Fibroblast of the conjunctiva (primary cell): ENCODE measurements at places on chromosomes 1 and 21.

GRCh38 chr1:6037338-6037762 is 8.3 kb upstream of the KCNAB2 start:
- DNase-seq = no peak

DNA sequence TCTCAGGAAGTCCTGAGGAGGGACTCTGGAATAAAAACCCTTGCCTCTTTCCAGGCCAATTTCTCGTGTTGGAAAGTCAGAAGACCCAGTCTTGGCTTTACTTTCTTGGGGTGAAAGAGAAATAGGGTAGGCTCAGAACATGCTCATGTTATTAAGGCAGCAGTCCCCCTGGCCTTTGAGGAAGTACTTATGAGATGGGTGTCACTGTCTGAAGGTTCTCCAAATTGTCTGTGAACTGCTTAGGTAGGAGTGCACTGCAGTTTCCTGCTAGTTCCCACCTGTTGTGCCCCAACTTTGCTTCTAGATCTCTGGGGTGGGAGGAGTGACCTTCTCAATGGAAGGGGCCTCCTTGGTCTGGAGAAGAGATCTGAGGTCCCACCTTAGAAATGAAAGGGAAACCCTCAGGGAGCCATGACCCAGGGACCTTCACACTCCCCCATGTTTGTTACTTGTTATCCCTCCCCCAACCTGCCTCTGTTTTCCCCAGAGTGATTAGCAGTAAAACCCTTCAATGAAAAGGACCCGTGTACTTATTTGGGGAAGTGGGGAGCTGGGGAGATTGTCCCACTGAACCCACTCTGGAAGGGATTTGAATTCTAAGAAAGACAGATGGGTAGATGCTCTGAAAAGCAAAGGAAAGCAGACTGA is 5.7 kb downstream of the ZNF691 start:
- no peak for DNase-seq

- no peak for DNase-seq
These were observed 259.1 kb downstream of the DSCAM start for GRCh38 chr21:40587736-40588346.

GRCh38 chr1:230891413-230891812 is 23.1 kb upstream of the C1orf198 start:
- no peak for DNase-seq

- DNase-seq = no peak
These were observed 23.0 kb downstream of the DPH5 start for GRCh38 chr1:101002551-101002950.

DNA sequence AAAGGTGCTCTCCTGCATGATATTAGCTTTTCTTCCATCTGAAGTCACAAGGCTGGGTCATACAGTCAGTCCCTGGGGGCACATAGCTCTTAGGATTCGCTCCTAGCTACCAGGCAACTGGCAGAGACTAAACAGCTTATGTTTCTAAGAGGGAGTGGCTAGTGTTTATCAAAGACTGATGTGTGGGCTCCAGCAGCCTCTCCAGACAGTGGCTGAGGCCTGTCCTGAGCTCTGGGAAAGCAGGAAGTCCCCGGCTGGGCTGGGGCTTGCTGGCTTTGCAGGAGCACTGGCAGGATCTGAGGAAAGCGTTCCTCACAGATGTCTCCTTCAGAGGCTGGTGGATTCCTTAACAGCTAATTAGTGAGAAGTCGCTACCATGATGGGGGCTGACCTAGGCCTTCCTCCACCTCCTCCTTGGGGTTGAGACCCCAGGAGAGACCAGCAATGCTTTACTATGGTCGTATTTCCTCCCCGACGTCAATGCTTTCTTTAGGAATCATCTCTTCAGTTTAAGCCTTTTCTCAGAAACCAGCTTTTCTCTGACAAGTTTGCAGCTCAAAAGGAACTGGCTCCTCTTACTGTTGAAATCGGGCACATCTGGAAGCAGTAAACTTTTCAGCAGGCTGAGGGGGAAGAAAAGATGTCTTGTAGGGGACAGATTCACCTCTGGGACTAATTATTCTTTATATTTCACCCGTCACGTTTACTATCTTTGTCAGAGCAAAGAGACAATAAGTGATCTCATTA is 33.5 kb upstream of the HHAT start:
- peak; percentile 50 for DNase-seq

GRCh38 chr21:36210779-36211659 is 54.4 kb downstream of the DOP1B start:
- DNase-seq = no peak

DNA sequence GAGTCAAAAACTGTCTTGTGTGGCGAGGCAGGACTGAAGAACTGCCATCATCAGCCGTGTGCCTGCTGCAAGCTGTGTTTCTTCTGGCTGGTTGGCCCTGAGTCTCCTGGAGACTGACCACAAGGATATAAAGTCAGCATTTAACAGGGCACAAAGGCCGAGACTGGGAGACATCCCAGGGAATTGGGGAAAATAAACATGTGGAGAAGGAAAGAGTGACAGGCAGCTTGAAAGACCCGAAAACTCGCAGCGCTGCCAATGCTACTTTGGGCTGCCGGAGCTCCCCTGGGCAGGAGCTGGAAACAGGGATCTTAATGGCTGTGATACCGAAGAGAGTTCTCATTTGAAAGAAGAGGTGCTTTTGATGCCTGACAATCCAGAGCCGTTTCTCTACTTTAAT is 125.3 kb upstream of the HMGB4 start:
- DNase-seq = no peak

DNA sequence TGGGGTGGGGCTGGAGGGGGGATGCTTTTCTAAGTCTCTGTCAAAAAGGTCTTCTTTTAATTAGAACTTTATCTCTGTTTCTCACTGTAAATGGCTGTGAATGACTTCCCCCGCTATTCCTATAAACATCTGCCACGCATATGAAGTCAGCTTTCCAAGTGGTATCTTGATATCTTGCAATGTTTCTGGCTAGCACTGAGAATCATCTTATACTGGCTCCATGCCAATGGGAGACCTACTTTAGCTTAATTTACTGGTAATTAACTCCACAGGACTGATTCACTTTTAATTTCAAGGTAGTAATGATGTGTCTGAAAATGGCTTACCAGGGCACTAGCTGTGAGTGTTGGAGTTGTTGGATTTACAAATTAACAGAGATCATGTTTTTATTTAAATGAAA is 4.3 kb downstream of the GPR88 start:
- no peak for DNase-seq

- DNase-seq = no peak
These were observed 42.4 kb upstream of the LRRC52 start for GRCh38 chr1:165501330-165501969.

DNA sequence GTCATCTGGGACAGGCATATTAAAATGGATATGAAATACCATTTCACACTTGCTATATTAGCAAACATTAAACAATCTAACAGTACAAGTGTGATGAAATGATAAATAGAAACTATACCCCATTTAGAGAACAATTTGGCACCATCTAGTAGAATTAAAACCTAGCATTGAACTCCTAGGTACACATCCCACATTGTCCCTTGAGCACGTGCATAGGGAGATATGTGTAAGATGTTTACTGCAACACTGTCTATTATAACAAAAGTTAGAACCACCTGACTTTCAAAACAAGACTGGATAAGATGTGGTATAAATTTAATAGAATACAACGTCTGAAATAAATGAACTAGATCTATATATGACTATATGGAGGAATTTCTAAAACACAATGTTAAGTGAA is 3.8 kb downstream of the SLC22A15 start:
- DNase-seq = no peak

- no peak for DNase-seq
These were observed 54.3 kb upstream of the ERO1B start for GRCh38 chr1:236336084-236336483.

- DNase-seq = no peak
These were observed 944 bp downstream of the PLPPR5 start for GRCh38 chr1:99003581-99004253.

DNA sequence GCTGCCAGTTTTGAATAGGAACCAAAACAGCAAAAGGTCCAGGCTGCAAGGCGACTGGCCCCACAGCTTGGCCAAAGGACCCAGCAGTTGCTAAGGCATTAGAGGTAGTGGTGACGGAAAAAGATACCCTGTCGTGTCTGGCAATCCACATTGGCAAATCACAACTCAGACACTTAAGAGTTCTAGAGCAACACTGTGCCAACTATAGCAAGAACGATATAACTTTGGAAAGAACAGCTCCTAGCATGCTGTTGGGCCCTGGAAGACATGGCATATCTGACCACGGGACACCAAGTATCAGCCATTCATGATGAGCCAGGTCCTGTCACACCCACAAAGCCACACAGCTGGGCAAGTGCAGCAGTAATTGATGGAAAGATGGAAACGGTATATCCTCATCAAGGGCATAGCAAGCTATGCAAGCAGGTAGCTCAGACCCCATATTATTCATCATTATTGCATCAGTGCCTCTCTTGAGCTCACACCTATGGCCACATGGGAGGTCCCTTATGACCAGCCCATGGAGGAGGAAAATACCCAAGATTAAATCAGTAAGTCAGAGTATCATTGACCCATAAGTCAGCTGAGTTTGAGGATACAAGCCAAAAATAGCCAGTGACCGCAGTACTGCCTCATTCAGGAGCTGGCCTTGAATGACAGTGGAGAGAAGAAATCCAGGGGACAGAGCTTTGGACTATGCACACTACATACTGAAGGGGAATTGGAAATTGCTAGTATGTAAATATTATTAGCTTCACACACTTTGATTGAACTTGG is 221.2 kb downstream of the SETD4 start:
- no peak for DNase-seq

- no peak for DNase-seq
These were observed 407.0 kb downstream of the AMY1C start for GRCh38 chr1:104156738-104157137.

DNA sequence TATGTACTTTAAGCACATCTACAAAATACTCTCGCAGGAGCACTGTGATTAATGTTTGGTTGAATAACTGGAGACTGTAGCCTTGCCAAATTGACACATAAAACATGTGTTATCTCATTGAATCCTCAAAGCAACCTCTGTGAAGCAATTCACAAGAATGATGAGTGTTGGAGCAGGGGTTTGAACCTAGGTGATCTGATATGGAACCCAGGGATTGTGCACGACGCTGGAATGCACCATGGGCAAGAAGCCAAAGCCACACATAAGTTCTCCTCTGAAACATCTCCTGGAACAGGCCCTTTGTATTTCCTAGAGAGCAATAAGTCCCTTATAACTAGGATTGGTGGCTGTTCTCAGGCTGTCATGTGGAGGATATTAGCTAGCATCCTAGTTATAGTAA is 124.6 kb upstream of the IVNS1ABP start:
- no peak for DNase-seq

- no peak for DNase-seq
These were observed 1.2 kb upstream of the SCNN1D start for GRCh38 chr1:1279028-1279427.

- no peak for DNase-seq
These were observed 2.9 kb upstream of the ZNF496 start for GRCh38 chr1:247334378-247335133.

DNA sequence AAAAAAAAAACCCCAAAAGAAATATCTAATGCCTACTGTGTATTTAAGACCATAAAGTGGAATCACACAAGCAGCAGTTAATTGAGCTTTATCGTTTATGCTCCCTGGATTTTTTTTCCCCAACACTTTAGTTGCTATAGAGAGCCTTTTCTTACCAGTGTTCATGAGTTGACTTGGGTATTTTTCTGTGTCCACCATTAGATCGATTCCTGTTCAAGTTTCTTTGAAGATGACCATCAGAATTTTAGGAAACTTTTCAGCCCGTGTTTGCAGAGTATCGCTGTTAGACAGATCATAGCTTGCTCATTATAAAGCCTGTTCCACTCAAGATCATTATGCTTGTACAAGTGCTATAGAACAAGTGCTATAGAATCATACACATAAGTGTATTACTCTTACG is 1.5 kb downstream of the RALGPS2 start:
- DNase-seq = no peak

GRCh38 chr1:151282883-151283725 is 1.0 kb downstream of the ZNF687 start:
- DNase-seq = no peak

DNA sequence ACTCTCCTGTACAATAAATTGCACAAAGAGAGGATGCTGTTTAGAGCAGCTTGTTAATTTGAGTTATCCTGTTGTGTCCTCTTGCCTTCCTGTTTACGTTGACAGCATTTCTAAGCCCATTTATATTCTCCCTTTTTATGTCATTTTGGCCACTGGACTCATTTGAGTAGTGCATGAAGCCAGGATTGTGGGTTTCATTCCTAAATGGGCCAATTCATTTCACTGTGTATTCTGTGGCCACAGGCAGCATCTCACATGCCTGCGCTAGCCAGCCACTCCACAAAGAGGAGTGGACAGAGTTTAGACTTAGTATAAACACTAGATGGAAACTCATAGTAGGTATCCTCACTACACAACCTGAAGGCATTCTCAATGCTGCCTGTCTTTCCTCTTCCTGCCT is 73.4 kb downstream of the DTL start:
- no peak for DNase-seq

GRCh38 chr1:228087771-228088251 is 5.3 kb downstream of the ARF1 start:
- no peak for DNase-seq

GRCh38 chr1:245776694-245777332 is 622.0 kb downstream of the KIF26B start:
- no peak for DNase-seq

DNA sequence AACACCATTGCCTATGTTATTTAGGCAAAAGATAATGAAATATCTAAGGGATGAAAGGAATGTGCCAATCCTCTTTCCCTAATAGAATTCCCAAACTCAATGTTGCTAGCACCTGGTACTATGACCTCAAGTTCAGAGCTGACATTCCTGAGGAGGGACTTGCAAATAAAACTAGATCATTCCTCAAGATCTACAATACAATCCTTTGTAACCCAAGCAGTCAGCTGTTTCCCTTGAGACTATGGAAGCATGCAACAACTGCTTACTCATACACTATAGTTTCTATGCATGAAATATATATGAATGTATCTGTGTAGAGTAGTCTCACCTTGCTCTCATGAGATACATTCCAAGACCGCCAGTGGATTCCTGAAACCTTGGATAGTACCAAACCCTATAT is 65.0 kb downstream of the ABL2 start:
- no peak for DNase-seq
